ENCODE measurements at places on chromosomes 16 and 17.

GRCh38 chr17:9309216-9309615 is 266.4 kb downstream of the STX8 start:
- no peak for DNase-seq

GRCh38 chr17:74754832-74755231 is 6.4 kb downstream of the NHERF1 start:
- DNase-seq, result peak; percentile 71

DNA sequence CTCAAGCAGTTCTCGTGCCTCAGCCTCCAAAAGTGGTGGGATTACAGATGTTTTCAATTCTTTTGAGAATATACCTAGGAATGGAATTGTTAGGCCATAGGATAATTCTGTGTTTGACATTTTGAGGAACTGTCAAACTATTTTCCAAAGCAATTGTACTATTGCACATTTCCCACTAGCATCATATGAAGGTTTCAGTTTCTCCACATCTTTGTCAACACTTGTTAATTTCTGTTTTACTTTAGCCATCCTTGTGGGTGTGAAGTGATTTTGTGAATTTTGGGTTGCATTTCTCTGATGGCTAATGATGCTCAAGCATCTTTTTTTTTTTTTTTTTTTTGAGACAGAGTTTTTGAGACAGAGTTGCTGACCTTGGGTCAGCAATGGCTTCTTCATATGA is 6.2 kb downstream of the NT5M start:
- no peak for DNase-seq

- DNase-seq, result no peak
Measured at GRCh38 chr17:50102164-50102991, 7.2 kb downstream of the PDK2 start.

DNA sequence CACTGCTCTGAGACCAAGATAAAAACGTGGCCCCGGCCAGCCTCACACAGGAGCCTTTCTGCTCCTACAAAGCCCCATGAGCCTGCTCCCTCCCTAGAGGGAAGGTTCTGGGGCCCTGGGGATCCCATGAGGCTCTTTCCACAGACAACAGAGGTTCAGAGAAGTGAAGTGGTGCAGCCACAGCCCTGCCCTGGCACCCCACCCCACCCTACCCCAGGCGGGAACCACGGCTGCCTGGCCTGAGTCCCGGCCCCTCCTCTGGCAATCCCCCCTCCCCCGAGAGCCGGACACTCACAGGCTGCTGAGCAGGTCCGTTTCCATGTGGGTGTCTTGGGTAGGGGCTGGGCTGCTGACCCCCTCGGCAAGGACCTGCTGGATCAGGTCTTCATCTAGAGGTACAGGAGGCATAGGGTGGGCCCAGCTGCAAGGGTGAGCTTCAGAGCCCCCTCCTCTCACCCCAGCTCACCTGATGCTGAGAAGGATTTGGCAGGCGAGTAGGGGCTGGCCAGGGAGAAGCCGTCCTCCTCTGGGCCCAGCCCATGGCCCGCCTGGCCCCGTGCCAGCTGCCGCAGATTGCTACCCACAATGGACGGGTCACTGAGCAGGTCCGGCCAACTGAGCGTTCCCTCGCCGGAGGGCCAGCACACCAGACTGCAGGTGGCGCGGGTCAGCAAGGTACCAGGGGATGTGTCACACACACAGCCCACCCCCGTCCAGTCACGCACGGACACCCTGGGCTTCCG is 38.7 kb downstream of the PKD1 start:
- DNase-seq, result no peak

DNA sequence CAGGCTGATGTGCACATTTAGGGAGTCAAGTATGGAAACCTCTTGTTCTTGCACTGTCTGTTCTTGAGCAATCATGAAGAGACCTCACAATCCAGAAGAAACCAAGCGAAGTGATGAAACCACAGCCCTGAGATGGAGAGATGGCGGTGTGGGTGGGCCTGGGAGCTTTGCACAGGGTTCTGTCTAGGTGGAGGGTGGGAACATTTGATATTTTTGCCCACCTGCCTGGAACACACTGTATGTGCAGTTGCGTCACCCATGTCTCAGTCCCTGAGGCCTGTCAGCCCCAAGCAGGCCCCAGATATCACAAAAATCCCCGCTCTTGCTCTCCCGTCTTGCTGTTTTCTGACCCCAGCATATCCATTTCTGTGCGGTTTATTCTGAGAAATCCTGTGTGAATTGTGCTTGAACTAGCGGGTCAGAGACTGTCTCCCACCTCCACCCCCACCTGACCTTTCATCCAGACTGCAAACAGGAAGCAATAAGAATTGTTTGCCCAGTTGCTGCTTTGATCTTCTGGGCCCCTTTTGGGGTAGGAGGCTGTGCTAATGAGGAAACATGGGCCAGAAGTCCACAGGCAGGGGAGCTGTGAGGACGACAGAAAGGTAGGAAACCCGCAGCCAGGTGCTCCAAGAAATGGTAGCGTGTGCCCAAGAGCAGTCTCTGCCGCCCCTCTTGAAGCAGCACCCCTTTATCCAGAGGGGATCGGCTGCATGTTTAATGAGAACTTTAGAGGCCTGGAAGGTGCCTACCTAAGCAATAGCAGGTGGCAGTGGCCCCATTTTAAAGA is 183.8 kb downstream of the CCDC182 start:
- no peak for DNase-seq

DNA sequence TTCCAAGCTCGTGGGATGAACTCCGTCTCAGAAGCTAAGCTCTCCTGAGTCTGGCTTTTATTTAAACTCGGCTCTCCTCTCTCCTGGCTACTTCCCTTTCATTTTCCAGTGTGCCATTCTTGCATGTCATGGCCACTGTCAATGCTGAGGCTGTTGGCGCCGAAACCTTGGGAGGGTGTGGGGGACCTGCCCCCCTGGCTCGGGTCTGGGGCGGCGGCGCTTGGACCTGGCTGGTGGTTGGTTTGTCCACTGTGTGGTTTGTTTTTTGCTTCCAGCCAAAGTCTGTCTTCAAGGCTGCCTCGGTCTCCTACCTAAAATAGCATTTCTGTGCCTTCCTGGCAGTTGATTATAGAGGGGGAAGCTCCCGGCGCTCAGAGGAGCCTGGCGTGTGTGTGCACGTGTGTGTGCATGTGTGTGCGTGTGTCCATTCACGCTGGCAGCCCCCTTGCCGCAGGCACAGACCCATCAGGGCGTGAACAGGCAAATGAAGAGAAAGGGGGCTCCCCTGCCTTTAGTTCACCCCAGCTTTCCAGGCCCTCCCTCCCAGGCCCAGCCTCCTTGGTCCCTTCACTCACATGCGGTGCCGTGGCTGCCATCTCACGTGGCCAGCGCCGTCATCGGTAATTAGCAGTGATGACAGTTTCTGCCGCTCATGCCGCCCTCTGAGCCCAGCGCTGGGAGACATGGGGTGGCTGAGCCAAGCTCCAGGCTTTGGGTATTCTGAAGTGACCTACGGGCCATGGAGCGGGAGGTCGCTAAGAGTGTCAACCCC is 179.9 kb downstream of the SEC14L1 start:
- no peak for DNase-seq

- DNase-seq, result no peak
Measured at GRCh38 chr16:84408856-84409255, 40.5 kb downstream of the ATP2C2 start.

DNA sequence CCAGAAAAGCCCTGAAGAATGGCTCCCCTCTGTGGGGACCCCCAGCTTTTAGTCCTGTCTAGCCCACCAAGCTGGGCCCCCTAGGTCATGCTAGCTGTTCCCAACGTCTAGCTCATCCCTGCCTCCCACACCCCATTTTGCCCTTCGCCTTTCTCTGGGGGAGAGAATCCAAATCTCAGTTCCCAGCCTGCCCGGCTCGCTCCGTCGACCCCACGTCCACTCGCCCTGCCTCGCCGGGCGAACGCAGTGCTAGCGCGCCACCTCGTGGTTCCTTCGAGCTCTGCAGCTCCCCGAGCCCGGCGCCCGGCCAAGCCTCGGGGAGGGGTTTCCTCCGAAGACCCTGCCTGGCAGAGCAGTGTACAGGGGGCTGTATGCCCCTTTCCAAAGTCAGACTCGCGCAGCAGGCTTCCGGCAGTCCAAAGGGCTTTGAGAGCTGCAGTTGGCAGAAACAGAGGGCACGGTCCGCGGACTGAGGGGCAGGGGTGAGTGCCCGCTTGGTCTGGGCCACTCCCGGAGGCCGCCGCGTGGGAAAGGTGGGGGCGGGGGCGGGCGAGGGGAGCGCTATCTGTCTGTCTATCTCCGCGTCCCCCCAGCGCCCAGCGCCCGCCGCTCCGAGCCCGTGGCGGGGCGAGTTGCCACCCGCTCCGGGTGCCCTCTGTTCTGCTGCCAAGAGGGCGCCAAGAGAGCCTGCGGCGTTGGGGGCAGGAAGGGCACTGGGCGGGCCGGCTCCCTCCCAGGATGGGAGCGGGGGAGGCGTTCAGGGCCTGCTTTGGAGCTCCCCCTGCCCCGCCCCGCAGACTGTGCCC is 1.7 kb upstream of the DLX3 start:
- DNase-seq, result peak; percentile 36

DNA sequence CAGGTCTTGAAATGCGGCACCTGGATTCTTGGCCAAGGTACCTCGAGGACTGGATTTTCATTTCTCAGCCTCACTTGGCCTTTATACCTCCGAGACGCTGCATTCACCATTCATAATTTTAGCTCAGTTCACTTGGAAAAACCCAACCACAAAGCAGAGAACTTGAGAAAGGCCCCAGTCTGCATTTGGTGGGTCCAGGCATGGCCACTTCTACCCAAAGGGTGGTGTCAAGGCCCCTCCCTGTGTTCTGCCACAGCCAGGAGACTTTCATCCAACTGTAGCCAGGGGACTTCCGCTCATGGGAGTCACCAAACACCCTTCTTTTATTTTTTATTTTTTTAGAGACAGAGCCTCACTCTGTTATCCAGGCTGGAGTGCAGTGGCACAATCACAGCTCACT is 14.7 kb upstream of the TVP23A start:
- DNase-seq, result no peak
